ENCODE measurements at places on chromosomes 6 and 20.

DNA sequence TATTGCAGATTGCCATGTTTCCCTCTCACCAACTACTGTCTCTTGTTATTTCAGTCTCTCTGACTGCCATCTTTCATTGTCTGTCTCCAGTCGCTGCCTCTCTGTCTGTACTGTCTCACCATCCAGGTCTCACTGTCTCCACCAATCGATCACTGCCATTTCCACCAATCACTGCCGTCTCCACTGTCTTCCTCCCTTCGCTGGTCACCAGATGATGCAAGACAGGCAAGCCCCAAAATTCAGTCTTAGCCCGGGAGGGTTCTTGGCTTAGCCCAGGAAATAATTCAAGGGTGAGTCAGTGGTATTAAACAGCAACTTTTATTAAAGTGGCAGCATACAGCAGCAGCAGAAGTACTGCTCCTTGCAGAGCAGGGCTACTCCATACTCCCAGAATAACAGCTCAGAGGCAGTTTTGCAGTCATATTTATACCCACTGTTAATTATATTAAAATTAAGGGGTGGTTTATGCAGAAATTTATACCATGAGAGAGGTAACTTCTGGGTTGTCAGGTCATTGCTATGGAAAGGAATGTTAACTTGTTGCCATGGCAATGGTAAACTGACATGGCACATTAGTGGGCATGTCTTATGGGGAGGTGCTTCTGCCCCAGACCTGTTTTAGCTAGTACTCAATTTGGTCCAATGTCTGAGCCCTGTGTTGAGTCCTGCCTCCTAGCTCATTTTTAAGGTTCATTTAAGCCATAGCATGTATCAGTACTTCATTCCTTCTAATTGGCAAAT, 23.0 kb upstream of the ECHDC1 start:
- DNase-seq: no peak

GRCh38 chr6:44049163-44049988, 77.9 kb downstream of the MRPL14 start:
- no peak for DNase-seq

DNA sequence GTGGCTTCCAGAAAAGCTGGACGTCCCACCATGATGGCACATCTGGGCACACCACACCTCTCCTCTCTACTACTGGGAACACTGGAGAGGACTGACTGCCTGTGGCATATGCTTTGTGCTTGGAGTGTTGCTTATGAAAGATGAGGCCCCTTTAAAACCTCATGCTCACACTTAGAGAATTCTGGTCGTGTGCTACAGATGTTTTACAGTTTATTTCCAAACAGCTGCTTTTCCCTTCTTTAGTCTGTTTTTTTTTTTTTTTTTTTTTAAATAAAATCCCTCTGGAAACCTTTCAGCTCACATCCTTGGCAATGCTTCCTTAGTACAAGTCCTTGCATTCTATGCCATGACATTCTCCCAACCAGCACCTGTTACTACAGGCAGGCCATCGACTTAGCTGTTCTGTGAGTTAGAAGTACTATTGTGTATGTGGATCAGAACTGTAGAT, 60.3 kb downstream of the BMP6 start:
- DNase-seq: no peak

DNA sequence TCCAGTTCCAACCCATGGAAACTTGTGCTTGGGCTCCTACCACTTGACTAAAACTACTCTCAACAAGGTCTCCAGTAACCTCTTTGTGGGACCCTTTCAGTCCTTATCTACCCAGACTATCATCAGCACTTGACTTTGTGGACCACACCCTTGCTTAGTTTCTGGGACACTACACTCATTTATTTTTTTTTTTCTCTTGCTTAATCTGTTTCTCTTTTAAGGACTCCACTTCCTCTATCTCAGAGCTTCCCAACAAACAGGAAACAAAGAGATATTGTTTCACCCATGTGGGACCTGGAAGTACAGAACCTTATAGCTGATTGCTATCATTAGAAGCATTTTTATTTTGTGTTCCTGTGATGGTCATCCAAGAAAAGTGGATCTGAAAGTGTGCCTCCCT, 28.8 kb upstream of the ME1 start:
- DNase-seq: no peak

GRCh38 chr20:37154684-37155298, 24.3 kb upstream of the RPN2 start:
- no peak for DNase-seq

GRCh38 chr20:50243610-50244351, 53.2 kb downstream of the CEBPB start:
- DNase-seq: no peak

DNA sequence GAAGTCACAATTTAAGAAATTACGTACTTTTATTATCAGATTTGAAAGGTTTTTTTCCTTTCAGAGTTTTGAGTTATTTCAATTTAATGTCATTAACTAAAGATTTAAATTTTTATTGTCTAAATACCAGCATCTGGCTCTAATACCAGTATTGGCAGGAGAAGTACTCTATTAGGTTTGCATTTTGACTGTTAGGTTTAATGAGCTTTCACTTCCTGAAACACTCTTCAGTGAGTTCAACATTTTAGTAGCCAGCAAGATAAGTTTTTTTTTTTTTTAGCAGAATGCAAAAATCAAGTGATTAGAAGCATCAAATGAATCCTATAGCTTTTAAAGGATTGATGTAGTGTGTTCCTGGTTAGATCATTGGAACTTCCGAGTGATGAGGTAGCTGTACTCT, 34.0 kb upstream of the SCGN start:
- no peak for DNase-seq

DNA sequence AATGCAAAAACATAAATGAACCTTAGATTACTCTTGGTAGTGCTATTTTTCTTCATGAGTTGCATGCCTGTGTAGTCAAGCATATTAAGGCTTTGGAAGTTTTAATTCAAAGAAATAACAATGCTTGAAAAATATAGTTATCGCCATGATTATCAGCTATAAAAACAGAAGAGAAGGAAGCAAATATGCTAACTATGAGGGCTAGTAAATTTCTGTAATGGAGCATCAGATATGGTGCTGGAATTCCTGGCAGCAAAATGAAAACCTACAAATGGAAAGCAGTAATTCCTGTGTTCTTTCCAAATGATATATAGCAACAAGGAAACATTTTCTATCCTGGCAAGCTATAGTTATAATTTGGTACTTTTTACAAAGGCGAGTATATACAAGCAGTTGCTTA, 29.7 kb downstream of the DOP1A start:
- DNase-seq: no peak

DNA sequence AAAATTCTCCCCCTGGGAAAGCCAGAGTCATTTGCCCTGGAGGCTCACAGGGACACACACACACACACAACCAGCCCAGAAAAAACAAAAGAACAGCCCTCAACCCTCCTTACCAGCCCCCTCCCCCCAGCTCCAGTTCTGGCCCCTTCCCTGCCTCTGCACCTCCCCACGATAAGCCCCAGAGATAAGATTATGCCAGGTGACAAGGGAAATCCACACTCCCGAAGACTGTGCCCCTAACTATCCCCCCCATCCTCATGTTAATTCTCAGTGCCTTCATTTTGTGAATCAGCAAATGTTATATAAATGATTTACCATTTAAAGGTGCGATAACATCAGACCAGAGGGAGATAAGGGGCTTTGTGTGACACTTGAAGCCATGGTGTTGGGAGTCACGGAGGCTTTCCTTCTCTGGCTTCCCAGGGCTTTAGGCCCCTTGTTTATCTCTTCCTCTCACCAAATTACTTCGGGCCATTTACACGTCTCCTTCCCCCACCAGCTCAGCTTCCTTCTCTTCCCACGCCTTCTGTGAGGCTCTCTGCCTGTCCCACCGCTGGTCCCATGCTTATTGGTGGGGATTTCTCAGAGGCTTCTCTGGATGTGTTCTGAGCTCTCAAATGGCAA, 12.5 kb upstream of the FOXC1 start:
- no peak for DNase-seq

- DNase-seq: no peak
Measured at GRCh38 chr20:63114693-63115311, 101.1 kb downstream of the YTHDF1 start.

DNA sequence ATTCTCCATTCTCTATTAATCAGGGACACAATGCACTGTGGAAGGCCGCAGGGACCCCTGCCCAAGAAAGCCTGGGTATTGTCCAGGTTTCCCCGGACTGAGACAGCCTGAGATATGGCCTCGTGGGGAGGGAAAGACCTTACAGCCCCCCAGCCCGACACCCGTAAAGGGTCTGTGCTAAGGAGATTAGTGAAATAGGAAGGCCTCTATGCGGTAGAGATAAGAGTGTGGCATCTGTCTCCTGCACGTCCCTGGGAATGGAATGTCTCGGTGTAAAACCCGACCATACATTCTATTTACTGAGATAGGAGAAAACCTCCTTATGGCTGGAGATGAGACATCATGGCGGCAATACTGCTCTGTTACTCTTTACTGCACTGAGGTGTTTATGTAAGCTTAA, 15.7 kb upstream of the EIF2S2 start:
- no peak for DNase-seq

DNA sequence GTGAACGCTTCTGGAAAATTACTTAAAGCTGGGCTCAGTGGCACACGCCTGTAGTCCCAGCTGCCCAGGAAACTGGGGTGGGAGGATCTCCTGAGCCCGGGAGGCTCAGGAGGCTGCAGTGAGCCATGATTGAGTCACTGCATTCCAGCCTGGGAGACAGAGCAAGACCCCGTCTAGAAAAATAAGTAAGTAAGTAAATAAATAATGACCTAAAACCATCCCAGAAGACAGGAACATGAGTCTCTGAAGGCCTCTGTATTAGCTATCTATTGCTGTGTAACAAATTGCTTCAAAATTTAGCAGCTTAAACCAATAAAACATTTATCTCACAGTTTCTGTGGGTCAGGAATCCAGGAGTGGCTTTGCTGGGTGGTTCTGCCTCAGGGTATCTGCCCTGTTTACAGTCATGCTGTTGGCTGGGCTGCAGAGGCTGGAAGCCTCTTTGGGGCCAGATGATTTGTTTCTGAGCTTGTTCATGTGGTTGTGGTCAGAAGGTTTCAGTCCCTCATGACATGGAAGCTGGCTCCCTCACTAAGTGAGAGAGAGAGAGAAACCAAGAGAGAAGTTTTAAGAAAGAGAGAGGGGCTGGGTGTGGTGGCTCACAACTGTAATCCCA, 48.4 kb upstream of the NCOA3 start:
- DNase-seq: no peak

- no peak for DNase-seq
Measured at GRCh38 chr20:5886788-5887187, 63.5 kb downstream of the TRMT6 start.

- no peak for DNase-seq
Measured at GRCh38 chr6:5995658-5995948, 11.1 kb downstream of the NRN1 start.

GRCh38 chr6:17054647-17055046, 47.2 kb upstream of the STMND1 start:
- DNase-seq: no peak

- DNase-seq: no peak
Measured at GRCh38 chr20:17628101-17628841, 53.8 kb downstream of the RRBP1 start.

GRCh38 chr20:57474816-57475215, 50.1 kb downstream of the CTCFL start:
- no peak for DNase-seq

GRCh38 chr6:12958052-12958706, 241.6 kb downstream of the PHACTR1 start:
- DNase-seq: no peak

DNA sequence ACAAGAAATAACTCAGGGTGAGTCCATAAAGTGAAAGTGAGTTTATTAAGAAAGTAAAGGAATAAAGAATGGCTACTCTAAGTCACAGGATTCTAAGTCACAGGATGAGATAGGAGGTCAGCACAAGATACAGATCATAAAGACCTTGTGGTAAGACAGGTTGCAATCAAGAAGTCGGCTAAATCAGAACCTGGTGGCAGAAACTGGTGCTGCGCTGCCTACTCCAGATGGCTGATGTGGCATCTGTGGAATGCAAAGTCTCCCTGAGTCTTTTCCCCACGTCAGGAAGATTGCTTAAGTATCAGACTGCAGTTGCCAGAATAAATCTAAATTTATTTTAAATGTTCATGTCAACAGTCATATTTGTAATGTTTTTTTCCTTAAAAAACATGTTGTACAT, 10.7 kb upstream of the KCNK15 start:
- DNase-seq: no peak

- no peak for DNase-seq
Measured at GRCh38 chr6:95551678-95552324, 25.5 kb upstream of the MANEA start.

GRCh38 chr20:44651684-44652423, at the start of gene ADA:
Gene ADA, minus strand, starts transcription at chr20:44651699. Its CDS starts 92 bp downstream, at chr20:44651607.
- no peak for DNase-seq

DNA sequence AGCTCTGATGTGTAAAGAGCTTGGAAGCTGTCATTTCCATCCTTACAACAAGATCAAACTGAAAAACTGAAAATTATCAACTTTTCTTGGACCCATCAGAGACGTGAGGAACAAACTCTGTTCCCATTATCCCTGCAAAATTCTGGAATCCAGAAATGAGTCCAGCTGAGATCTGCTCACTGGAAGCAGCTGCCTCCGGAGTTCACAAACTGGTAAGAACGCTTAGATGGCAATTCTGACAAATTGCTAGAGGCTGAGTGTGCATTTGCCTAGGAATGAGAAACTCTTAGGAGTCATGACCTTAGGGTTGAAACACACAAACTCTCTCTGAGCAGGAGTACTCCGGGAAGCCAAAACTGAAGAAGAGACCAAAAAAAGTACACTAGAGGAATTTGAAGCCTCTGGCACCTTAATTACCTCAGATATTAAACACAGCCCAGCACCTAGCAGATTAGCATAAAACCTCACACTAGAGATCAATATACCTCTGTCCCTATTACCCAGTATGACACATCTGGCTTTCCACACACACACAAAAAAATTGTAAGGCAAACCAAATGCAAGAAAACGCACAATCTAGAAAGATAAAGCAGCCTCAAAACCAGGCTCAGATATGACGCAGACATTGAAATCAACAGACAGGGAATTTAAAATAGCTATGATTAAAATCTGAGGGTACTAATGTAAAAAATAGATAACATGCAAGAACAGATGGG, 233.5 kb upstream of the SGK1 start:
- DNase-seq: no peak

- no peak for DNase-seq
Measured at GRCh38 chr6:88975369-88975768, 12.0 kb upstream of the RNGTT start.

DNA sequence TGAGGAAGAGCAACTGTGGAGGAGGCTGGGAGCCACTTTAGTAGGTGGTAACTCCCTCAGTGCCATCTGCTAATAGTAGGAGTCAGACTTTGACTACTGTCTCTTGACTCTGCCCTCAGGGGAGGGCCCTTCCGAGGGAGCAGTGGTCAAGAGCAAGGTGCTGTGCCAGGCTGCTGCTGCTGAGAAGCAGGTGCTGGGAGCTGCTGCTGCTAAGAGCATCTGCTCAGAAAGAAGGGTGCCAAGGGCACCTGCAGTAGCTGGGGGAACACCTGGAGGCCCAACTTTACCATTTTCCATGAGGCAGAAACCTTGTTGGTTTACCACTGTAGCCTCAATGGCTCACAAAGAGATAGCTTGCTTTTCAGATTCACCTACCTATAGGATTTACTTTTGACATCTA, 18.5 kb downstream of the GGTLC1 start:
- no peak for DNase-seq

- no peak for DNase-seq
Measured at GRCh38 chr20:31897541-31897940, 27.1 kb downstream of the TTLL9 start.

GRCh38 chr6:83247471-83247870, 54.3 kb downstream of the RWDD2A start:
- no peak for DNase-seq

GRCh38 chr6:2141644-2142290, 103.6 kb downstream of the GMDS start:
- no peak for DNase-seq

GRCh38 chr6:23983735-23984134, 142.3 kb upstream of the NRSN1 start:
- no peak for DNase-seq

- no peak for DNase-seq
Measured at GRCh38 chr6:25550631-25551030, 101.4 kb upstream of the SCGN start.
